NCI-H446 treated with DMSO at 0.1 percent for 48 hours (cell line): ENCODE measurements at places on chromosomes 1 and 21.

GRCh38 chr1:6695868-6696267 lies 5.7 kb downstream of the DNAJC11 start:
- DNase-seq = no peak

DNA sequence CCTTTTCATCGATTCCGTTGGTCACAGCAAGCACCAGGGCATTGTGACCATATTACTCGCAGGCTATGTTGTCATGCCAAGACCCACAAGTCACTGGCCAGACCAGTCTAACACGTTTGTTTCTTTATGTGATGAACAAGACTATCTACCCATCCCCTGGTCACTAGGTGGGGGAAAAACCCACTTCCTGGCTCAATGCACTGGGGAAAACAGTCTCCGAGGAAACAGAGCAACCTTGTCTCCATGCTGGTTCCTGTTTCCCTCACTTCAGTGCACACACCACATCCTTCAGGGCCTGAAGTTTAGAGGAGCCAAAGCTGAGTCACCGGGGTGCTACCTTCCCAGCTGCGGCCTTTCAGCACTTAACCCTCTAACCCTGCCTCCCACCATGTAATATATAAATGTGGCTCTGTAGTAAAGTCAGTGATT lies 20.9 kb downstream of the ERICH3 start:
- no peak for DNase-seq

GRCh38 chr21:45848331-45848730 lies 133.2 kb upstream of the COL6A1 start:
- no peak for DNase-seq

- DNase-seq = no peak
Measured at GRCh38 chr1:94636624-94637023, 95.1 kb upstream of the F3 start.

- no peak for DNase-seq
Measured at GRCh38 chr1:37323486-37324377, 150.6 kb upstream of the ZC3H12A start.

GRCh38 chr1:245750261-245750660 lies 595.5 kb downstream of the KIF26B start:
- DNase-seq = no peak

GRCh38 chr1:186681121-186681520 lies 898 bp upstream of the PTGS2 start:
- DNase-seq = no peak
